GM23248 (cell line): ENCODE measurements at places on chromosomes 7 and 10.

DNA sequence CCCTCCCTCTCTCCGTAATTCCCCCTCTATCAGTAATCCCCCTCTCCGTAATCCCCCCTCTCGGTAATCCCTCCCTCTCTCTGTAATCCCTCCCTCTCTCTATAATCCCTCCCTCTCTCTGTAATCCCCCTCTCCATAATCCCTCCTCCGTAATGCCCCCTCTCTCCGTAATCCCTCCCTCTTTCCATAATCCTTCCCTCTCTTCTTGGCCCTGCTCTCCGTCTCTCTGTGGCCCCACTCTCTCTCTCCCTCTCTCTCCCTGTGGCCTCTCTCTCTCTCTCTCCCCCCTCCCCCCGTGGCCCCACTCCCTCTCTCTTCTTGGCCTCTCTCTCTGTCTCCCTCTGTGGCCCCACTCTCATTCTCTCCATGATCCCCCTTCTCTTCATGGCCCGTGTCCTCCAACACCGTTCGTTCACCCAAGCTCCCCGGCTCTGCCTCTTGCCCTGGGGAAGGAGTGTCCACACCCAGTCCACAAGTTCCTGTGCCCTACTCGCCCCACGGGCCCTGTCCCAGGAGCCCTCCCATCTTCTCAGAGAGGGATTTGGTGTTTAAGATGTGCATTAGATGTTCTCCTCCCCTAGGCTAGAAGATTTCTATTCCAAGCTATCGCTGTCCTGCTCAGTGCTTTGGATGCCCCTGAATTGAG is 19.8 kb downstream of the SHH start:
- no peak for DNase-seq

DNA sequence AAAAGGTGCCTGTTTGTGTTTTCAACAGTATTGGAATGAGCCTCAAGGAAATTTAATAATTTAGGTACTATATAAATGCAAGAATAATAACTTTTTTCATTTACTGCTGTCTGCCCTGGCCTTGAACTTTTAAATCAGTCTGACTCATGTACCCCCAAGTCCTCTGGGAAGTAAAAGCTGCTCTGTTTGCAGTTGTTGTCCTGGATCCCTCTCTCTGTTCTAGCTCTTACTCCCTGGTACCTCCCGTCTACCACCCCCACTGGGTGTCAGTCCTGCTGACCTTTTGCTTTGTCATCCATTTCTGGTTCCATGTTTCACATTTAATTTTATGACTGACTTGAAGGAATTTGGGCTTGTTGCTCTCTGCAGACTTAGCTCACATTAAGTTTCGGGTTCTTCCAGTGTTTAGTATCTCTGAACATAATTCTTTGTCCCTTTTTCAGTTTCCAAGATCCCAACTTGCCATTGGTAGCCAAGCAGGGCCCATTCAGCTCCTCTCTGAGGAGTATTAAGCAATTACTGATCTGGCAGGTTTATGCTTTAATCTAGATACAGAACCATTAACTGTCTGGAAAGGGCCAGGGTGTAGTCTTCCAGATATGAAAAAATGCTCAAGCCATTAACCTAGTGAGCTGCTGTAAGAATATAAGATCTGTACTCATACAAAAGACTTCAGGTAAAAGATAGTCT is 208.7 kb upstream of the FAM3C start:
- peak; percentile 39 for DNase-seq

DNA sequence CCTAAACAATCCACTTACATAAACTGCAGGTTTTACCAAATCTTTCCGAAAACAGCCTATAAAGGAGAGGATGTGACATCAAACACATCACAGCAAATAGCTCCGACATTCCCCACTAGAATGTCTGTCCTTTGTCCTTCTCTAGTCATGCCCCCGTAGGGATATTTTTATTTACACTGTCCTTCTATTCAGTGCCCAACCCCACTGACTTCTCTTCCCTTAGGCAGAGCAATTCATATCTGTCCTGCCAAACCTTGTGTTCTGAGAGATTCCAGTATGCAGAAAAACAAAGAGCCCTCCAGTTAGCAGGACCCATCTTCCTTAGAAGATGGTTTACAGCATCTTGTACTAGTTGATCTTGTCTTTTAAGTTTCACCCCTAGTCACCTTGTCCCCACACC is 5.4 kb upstream of the GLI3 start:
- no peak for DNase-seq

- no peak for DNase-seq
Observed at GRCh38 chr7:136061433-136061832, 84.3 kb upstream of the MTPN start.

DNA sequence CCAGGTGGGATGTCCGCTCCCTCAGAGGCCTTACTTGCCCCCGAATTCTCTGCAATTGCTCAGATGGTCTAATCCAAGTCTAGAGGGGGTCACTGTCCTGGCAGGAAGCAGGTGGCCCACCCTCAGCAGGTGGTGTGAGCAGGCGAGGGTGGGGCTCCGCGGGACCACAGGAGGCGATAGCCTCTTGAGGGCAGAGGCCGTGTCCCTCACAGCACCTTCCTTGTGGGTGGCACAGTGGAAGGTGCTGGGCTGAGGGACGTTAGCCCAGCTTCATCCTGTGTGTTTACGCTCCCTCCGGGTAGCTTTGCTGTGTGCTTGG is 38.3 kb upstream of the INPP5A start:
- DNase-seq, result no peak

GRCh38 chr7:4168541-4168940 is 513.6 kb upstream of the FOXK1 start:
- DNase-seq, result no peak

DNA sequence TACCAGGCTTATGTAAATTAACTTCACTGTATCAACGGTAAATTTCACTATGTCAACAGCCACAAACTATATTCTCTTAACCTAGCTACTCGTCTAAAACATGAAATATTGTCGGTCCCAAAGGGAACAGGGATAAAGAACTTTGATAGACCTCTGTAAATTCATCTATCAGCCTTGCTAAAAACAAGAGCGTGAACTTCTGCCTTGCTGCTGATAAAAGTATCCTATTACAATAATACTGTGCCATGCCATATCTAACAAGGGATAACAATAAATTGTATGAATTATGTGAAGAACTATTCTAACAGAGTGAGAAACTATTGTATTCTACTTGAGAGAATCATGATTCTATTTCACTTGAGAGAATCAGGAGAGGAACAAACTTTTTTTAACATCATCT is 117.2 kb downstream of the CNOT4 start:
- DNase-seq, result no peak

GRCh38 chr10:89062861-89063260 is 72.3 kb downstream of the FAS start:
- DNase-seq, result peak; percentile 14

DNA sequence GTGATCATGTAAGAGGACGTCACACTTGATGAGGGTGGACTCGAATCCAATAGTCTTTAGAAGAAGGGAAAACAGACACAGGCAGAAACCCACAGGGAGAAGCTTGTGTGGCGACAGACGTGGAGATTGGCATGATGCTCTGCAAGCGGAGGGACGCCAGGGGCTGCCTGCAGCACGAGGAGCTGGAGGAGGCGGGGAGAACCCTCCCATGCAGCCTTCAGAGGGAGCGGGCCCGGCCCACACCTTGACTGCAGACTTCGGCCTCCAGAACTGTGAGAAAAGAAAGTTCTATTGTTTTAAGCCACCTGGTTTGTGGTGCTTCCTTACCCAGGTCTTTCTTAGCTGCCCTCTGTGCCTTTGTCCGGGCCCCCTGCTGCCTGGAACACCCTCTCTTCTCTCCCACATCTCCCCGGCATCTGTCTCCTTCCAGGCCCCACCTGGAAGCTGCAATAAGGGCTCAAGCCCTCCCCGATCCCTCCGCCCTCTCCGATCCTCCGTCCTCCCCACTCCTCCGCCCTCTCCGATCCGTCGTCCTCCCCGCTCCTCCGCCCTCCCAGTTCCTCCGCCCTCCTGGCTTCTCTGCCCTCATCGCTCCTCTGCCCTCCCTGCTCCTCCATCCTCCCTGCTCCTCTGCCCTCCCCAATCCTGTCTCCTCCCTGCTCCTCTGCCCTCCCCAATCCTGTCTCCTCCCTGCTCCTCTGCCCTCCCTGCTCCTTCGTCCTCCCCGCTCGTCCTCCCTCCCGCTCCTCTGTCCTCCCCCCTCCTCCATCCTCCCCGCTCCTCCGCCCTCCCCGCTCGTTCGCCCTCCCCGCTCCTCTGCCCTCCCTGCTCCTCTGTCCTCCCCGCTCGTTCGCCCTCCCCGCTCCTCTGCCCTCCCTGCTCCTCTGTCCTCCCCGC is 17.4 kb upstream of the PRKAG2 start:
- no peak for DNase-seq

DNA sequence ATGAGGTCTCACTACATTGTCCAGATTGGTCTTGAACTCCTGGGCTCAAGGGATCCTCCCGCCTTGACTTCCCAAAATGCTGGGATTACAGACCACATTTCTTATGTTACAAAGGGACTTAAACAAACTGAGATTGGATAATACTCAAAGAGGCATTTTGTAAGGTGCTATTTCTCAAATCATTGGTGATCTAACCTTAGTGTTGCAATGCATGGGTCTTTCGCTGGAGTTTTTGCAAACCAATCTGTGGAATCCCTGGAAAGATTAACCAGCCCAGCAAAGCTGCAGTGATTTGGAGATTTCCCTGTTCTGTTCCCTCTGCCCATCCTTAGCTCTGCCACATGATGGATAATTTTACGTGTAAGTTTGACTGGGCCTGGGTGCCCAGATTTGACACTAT is 20.4 kb upstream of the ECHDC3 start:
- DNase-seq, result no peak

DNA sequence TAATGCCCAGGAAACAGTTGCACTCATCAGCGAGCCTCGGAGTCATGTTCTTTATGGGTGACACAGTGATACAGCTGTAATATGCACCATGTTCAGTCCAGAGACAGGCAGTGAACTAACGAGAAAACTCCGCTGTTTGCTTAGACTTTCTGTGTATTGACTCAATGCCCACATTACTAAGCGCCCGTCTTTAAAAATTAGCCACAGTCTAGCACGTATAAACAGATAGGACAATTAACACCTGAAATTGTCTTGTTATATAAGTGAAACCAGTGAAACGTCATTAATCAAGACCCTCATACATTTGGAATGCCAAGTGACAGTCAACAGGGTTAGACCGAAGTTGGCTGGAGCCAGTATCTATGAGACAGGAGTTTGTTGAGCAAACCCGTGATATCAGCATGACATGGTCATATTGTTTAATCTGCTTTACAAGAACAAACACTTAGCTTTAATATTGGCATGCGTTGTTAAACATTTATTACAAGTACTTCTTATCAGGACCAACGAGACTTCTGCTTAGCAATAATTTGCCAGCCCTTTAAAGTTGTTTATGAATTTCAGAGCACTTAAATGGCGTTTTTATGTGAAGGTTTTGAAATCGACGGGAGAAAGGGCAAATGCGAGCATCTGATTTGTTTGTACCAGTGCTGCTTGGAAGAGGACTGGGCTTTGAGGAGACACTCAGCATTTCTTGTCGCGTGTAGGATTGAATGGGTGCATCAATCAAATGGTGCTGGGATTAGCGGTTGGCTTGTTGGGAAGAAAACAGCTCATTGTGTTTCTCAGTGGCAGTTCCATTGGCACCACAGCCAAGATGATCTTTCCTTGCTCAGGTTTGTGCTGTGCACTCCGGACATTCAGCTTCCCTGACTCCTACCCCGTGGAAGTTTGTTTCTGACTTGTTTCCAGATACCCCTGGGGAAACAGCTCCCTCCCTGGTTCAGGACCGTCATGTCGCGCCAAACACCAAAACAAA is 56.3 kb downstream of the CAMK1D start:
- DNase-seq, result no peak

GRCh38 chr10:100104300-100104699 is 22.6 kb upstream of the CPN1 start:
- no peak for DNase-seq

DNA sequence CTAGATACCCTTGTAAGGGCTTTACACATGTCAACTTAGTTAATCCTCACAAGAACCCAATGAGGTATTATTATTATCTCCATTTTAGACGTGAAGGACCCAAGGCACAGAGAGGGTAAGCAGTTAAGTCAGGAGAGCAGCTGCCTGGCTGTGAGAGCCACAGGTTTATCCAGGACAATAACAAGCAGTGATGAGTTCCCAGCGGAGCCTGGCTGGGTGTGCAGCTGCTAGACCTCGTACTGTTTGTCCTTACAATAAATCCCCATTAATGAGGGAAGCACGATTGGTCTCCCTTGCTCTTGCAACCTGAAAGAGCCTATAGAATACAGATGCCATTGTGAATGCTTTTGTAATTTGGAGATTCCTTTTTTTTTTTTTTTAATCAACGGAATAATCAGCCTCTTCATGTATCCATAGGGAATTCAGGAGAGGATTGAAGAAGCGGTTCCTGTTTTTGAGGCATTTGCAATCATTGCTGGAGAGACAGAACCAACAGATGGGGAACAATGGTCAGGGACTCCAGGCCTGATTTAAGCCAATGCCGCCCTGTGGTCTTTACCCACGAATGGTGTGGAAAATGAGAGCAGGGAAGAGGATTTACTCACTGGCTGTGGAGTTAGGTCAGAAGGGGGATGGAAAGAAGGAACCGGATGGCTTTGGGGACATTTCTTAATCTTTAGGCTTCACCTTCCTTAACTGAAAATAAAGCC is 12.3 kb upstream of the ASB4 start:
- no peak for DNase-seq

- DNase-seq, result no peak
Observed at GRCh38 chr10:100715445-100716385, 29.7 kb upstream of the PAX2 start.

- peak; percentile 57 for DNase-seq
Observed at GRCh38 chr10:122373721-122374120, 787 bp upstream of the PLEKHA1 start.

DNA sequence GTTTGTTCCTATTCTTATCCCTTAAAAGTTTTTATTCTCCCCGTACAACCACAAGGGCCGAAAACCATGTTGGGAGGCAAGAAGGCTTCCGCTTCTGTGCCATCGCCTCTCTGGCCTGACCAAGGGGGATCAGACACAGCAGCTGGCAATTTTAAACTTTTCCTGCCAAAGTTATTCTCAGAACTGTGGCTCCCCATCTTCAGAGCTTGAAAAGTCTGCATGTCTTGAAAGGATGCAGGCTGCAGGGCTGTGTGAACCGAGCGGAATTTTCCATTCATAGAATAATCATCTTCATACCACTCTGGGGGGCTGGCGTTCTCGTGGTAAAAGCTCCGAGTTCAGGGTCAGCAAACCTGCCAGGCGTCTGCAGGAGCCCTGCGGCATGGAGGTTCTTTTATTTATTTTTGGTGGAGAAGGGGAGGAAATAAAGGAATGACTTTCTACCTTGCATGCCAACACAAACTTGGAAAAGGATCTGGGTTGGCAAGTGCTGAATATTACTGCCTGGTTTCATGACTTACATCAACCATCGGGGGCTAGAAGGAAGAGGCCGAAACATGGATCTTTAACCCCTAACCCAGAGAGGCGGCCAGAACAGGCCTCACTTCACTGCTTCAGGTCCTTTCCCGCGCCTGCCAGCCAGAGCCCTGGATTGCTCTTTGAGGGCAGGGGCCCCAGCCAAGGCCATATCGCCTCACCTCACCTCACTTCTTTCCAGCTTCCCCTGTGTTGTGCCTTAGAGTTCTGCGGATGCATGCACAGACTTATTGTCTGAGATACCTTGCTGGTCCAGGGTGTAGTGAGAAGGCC is 3.0 kb upstream of the NANOS1 start:
- no peak for DNase-seq
